RPMI7951 (cell line): ENCODE measurements at places on chromosomes 4 and X. TPM values are rescaled to one million over a fixed set of nuclear protein-coding genes. Genes with fewer than 3 reads are reported as not detected.

The LRP2BP gene
- total RNA-seq: 0.48 and 0.68 TPM in 2 replicates

The IL3RA gene
- total RNA-seq: not detected in 2 replicates

The GATA1 gene
- total RNA-seq: not detected in 2 replicates

The GABRQ gene
- total RNA-seq: 2.3 and 2.7 TPM in 2 replicates

The ETDB gene
- not detected in 2 replicates for total RNA-seq

The KCND1 gene
- 0.59 and 1.4 TPM in 2 replicates for total RNA-seq

The FAM241A gene
- 3.0 and 4.4 TPM in 2 replicates for total RNA-seq

The ARMCX6 gene
- 24.6 and 37.5 TPM in 2 replicates for total RNA-seq

The FRMPD3 gene
- not detected in 2 replicates for total RNA-seq
